ENCODE measurements at places on chromosomes 2 and 18.

DNA sequence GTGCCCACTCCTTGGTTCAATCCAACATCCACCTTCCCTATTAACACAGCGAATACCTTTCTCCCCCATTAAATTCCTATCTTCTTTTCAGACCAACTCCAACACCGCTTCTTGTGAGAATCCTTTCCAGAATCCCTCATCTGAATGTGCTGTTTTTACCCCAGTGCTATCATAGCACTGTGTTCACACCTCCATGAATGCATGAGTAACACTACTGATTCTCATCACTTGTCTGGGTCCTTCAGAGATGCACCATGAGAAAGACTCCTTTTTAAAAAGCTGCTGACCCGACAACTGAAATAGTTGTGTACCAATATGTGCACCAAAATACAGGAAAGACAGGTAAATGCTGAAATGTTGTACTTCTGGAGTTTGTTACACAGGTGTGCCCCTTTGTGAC is 18.8 kb downstream of the MGAT4A start:
- DNase-seq, result no peak

GRCh38 chr18:80200171-80200931 is 47.0 kb downstream of the PARD6G start:
- DNase-seq, result no peak

- no peak for DNase-seq
Observed at GRCh38 chr18:45339810-45340550, 275.3 kb upstream of the SLC14A2 start.

- no peak for DNase-seq
Observed at GRCh38 chr2:38508311-38509039, 94.3 kb downstream of the HNRNPLL start.

- DNase-seq, result no peak
Observed at GRCh38 chr2:37367310-37367709, 22.9 kb downstream of the QPCT start.

DNA sequence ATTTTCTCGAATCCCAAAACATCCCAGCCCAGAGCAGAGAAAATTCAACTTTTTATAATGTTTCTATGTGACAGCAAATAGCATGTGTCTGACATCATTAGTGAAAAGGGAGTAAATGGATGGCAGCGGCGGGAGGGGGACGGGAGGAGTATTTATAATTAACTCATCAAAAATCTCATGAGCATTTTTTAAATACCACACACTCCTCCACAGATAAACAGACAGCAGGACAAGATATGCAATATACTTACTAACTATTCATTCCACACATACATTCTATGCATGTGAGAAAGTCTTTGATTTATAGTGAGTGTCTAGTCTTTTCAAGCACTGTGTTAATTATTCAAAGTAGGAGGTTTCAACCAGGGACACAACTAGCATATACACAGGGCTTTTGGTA is 107.6 kb downstream of the LRP2 start:
- no peak for DNase-seq

DNA sequence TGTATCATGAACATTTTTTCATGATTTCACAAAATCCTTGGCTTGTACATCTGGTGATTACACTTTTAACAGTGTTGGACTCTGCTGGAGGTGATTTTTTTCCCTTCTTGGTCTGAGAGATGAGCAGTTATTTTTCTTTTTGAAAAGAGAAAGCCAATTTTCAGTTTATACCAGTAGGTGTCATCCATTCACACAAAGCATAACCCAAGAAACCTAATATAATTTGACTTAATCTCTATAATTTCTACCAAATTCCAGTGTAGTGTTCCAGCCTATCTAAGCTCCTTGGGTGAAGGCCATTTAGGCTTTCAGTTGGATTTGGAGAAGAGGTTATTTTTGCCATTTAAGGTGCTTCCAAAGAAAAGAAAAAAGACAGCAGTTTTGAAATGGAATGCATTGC is 7.7 kb upstream of the ICOS start:
- DNase-seq, result no peak

GRCh38 chr2:222859786-222860612 is 837 bp upstream of the ACSL3 start:
- no peak for DNase-seq

- no peak for DNase-seq
Observed at GRCh38 chr18:3594760-3595368, 144.9 kb downstream of the TGIF1 start.
